ENCODE measurements at places on chromosomes 5 and 9. TPM values are rescaled to one million over a fixed set of nuclear protein-coding genes. Genes with fewer than 3 reads are reported as not detected.

- DNase-seq: peak; percentile 31
- H3K27me3 ChIP-seq: peaks cover 4% of the 10 kb centered on the region
- H3K27ac ChIP-seq: no peak overlapping the region
- H3K4me1 ChIP-seq: peaks cover 25% of the 10 kb centered on the region
Observed at GRCh38 chr9:35903049-35903448, 3.0 kb upstream of the HRCT1 start.

GRCh38 chr9:76018235-76018634 is 127.8 kb downstream of the PCSK5 start:
- DNase-seq: no peak
- H3K36me3 ChIP-seq: no peaks in the 10 kb centered on the region
- no peak overlapping the region for H3K4me3 ChIP-seq
- H3K27ac ChIP-seq: no peak overlapping the region
- peaks cover 42% of the 10 kb centered on the region for H3K4me1 ChIP-seq

The BAAT gene
- total RNA-seq: not detected

The FOXD4L4 gene
- 0.12 TPM for total RNA-seq

DNA sequence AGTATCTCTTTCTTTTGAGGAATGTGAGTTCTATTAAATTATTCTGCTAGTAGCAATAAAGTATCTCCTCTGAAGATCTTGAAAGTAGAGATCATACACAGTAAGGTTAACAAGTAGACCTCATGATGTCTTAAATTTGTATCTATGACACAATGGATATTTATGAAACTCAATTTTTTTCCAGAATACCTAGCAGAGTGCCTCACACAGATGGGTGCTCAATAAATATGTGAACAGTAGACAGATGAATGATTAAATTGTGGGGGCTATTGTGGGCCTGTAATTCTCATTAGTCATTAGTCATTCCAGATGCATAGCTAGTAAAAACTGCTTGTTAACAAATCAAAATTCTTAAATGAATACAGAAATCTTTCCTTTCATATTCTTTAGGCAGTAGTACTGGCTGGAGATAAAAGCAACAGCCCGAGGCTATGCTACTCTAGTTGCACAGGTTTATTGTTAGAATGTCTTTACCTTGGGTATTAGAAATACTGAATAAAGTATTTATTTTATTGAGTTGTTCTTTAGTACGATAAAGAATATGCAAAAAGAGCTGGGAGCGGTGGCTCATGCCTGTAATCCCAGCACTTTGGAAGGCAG is 22.0 kb downstream of the CHD1 start:
- peaks cover 64% of the 10 kb centered on the region for H3K4me1 ChIP-seq

All from activated CD4-positive, alpha-beta memory T cell treated with anti-CD3 and anti-CD28 coated beads for 36 hours (primary cell).